ENCODE measurements at places on chromosomes 3 and 15.

DNA sequence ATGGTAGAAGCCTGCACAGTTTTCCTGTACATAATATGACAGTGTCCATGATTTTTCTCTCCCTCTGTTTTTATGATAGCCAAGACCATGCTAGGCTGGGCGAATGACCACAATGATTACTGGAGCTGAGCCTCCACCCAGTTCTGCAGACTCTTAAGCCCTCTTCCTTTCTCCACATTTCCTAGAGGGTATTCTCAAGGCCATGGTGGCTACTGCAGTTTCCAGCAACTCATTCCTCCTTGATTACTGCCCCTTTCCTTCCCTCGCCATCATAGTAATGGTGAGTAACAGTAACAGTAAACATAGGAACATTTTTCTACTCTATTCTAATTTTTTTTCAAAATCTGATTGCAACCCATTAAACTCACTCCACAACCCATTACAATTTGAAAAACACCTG, 20.2 kb downstream of the TNIK start:
- DNase-seq: no peak

GRCh38 chr3:78941587-78941986, 826.2 kb downstream of the ROBO1 start:
- DNase-seq: no peak

GRCh38 chr15:77042955-77043920, 27.7 kb downstream of the TSPAN3 start:
- no peak for DNase-seq

- DNase-seq: peak; percentile 53
Measured at GRCh38 chr3:129942296-129942695, 32.2 kb upstream of the TRH start.

DNA sequence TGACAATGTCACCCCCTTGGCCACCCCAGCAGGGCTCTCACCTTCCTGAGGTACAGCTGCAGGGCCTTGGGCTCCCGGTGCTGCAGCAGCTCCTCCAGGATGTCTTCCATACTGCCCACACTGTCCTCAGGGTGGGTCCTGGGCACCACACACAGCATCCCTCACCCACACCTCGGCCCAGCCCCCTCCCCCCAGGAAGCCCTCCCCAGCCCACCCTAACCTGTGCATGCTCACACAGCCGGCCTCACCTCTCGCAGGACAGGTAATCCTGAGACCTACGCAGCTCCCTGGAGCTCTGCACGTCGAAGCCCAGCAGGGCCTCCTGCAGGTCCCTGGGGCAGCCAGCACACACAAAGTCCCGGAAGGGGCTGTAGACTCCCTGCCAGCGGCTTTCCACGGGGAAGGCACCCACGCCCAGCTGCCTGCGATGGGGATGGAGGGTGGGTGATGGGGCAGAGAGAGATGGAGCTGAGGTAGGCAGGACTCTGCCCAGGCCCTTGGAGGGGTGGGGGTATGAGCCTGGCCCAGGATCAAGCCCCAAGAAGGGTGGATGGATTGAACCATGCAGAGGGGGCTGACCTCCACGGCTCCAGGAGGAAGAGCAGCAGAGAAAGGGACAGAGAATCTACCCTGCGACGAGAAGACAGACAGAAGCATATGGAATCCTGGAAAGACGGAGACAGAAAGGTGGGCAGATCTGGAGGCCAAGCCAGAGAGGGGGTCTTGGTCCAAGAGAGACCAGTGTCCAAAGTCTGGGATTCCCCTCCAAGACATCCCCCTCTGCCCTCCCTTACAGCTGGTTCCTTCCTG, 16.7 kb downstream of the ALS2CL start:
- DNase-seq: no peak

DNA sequence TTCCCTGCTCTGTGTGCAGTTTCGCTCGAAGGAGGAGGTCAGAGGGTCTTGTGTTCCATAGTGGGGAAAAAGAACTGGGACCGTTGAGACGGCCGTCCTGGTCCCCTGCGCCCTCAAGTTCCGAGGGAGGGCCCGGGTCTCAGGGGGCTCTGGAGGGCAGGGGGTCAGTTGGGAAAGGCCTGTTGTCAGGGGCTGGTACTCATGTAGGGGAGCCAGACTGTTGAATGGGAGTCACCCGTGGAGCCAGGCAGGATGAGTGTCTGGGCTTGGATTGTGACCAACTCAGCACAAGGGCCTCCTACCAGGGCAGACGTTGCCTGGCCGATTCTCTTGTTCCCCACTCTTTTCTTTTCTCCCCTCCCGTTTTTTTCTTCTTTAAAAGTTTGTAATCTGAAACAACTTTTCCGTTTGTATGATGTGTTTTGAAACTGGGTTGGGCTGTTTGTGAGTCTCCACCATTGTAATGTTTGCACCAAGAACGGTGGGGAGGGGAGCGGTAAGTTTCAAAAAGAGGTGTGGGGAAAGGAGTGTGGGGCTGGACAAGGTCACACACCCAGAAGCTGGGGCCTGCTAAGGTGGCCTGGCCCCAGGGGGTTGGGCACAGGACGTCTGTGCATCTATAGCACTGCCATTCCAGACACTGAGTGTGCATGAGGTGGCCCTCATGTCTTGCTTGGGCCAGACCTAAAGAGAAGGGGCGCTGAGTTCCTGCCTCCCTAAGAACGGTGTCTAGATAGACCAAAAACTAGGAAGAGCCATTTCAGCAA, 1.1 kb downstream of the CMTM7 start:
- no peak for DNase-seq

- no peak for DNase-seq
Measured at GRCh38 chr3:9897408-9898372, 5.0 kb upstream of the IL17RE start.

Data from renal cortex interstitium (tissue), 15 donors.